ENCODE measurements at places on chromosomes 7 and 10.

- H3K4me3 ChIP-seq: no peak overlapping the region
- H3K36me3 ChIP-seq: peaks cover 6% of the 10 kb centered on the region
- H3K4me1 ChIP-seq: no peaks in the 10 kb centered on the region
- no peak for DNase-seq
- H3K27me3 ChIP-seq: no peaks in the 10 kb centered on the region
- H3K27ac ChIP-seq: no peak overlapping the region
Observed at GRCh38 chr7:27651702-27652101, 11.0 kb downstream of the HIBADH start.

- DNase-seq: no peak
- no peaks in the 10 kb centered on the region for H3K27me3 ChIP-seq
- H3K27ac ChIP-seq: no peak overlapping the region
Observed at GRCh38 chr10:119555178-119555784, 12.8 kb upstream of the RGS10 start.

DNA sequence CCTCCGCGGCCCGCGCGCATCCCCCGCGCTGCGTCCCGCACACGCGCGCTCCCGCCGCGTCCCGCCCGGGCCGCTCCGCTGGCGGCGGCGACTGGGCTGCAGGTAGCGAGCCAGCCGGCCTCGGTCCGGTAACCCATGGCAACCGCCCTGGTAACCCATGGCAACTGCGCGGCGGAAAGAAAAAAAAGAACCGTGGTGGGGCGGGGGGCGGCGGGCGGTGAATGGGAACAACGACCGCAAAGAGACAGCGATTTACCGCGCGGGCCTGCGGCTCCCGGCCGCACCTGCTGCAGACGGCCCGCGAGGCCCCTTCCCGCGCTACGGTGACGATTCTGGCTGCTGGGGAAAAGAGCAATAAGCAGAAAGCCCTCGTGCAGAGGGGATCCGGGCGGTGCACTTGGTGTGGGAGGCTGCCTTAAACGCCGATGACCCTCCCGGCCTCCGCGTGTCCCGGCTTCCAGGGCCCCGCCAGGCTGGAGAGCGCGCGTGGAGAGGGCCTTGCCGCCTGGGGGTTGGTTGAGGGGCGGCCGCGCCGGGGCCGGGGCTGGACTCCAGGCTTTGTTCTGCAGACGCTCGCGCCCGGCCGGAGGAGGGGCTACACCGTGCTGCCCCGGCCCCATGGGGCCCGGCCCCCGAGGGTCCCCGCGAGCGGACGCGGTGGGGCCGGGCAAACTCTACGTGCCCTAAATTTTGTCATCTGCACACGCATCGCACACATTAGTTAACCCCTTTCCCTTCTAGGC, 84.7 kb downstream of the SNX10 start:
- H3K27me3 ChIP-seq: no peaks in the 10 kb centered on the region
- H3K4me1 ChIP-seq: peaks cover 2% of the 10 kb centered on the region
- H3K4me3 ChIP-seq: peak overlapping the region; percentile 73
- DNase-seq: no peak

DNA sequence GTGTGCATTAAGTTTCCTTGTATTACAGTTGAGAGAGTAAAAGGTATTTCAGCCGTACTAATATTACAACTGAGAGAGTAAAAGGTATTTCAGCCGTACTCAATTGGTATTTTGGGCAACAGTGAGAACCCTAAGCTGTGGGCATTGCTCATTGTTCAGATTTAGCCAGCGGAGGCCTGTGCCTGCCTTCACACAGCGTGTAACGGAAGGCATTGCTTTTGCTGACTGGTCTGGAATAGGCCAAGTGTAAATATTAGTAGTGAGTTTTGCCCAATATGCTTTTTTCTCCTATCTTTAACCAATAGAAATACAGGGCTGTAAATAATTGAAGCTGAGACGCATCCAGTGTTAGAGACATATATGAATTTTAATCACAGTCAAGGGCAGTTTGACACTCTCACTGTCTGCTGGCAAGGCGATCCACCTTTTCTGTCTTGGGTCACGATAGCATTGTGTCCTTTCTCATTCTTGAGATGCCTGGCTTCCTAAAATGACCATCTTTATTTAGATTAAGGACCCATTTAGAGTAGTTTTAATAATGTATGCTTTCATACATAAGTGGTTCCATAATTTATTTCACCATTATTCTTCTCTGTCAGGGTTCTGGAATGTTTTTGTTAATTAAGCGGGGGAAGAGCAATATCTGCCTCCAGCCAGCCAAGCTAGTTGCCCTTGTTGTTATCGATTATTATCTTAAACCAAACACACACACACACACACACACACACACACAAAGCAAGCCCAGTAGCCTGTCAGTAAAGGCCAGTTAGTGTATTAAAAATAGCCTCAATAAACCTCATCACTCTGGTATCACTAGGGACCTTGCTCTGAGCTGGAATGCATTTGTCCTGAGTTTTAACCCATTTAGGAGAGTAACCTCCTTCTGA, 130.7 kb downstream of the CELF2 start:
- DNase-seq: no peak
- H3K27me3 ChIP-seq: no peaks in the 10 kb centered on the region
- peaks cover 24% of the 10 kb centered on the region for H3K4me1 ChIP-seq

GRCh38 chr7:21939136-21939857, 6.4 kb downstream of the CDCA7L start:
- H3K36me3 ChIP-seq: no peaks in the 10 kb centered on the region
- peaks cover 23% of the 10 kb centered on the region for H3K4me1 ChIP-seq
- DNase-seq: no peak
- H3K4me3 ChIP-seq: no peak overlapping the region

GRCh38 chr7:26485367-26485934, 193.8 kb downstream of the SNX10 start:
- H3K27me3 ChIP-seq: no peaks in the 10 kb centered on the region
- H3K36me3 ChIP-seq: no peaks in the 10 kb centered on the region
- H3K27ac ChIP-seq: no peak overlapping the region
- H3K4me3 ChIP-seq: no peak overlapping the region
- no peak for DNase-seq

DNA sequence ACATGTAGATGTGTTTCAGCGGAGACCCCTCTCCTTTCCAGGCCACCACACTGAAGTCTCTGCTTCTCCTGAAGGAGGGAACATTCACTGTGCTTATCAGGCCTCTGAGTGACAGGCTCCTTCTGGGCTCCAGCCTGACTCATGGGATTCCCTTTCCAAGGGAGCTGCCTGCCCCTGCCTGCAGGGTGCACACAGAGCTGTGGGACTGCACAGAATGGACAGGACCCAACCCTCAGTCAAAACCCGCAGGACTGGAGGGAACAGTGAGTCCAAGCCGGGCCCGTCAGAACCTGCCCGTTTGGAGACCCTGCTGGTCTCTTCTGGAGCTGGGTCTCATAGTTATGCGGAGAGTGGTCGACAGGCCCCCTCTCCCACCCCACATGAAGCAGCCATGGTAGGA, 32.6 kb downstream of the PLAC9 start:
- no peak for DNase-seq
- no peaks in the 10 kb centered on the region for H3K36me3 ChIP-seq
- H3K4me3 ChIP-seq: no peak overlapping the region
- no peak overlapping the region for H3K27ac ChIP-seq

DNA sequence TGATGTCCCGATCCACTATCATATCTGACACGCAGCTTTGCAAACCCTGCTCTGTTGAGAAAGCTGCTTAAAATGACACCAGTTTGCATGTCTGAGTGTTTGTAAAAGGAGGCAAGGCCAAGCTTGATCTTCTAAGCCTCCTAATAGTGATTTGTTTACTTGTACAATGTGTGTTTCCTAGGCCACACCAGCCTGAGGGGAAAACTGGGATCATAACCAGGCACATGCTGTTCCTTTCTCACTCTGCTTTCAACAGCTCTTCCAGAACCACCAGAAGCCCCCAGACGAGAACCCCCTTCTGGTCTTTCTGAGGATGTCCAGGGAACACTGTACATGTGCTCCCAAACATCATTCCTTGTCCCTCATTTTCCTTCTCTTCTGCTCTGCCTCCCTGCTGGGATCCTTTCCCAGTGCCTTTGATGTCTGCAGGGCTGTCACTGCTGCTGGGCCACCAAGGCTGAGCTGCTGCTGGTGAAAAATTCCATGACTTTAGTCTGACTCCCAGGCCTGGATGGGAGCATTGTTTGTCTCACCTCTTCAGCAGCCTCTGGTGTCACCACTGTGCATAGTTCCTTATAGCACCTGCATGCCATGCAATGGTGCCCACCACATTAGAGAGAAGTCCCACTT, 4.0 kb upstream of the LGI1 start:
- H3K36me3 ChIP-seq: no peaks in the 10 kb centered on the region
- DNase-seq: no peak
- no peak overlapping the region for H3K4me3 ChIP-seq
- H3K27ac ChIP-seq: no peak overlapping the region
- peaks cover 28% of the 10 kb centered on the region for H3K4me1 ChIP-seq

- no peaks in the 10 kb centered on the region for H3K27me3 ChIP-seq
- H3K4me3 ChIP-seq: no peak overlapping the region
- no peak for DNase-seq
- no peaks in the 10 kb centered on the region for H3K4me1 ChIP-seq
- no peaks in the 10 kb centered on the region for H3K36me3 ChIP-seq
Observed at GRCh38 chr7:101964680-101965452, 147.4 kb downstream of the CUX1 start.

GRCh38 chr10:89122433-89123051, 84.6 kb downstream of the CH25H start:
- H3K4me1 ChIP-seq: no peaks in the 10 kb centered on the region
- H3K27ac ChIP-seq: no peak overlapping the region
- H3K36me3 ChIP-seq: no peaks in the 10 kb centered on the region
- no peak overlapping the region for H3K4me3 ChIP-seq
- DNase-seq: no peak

GRCh38 chr7:98075801-98076200, 30.9 kb upstream of the LMTK2 start:
- no peaks in the 10 kb centered on the region for H3K27me3 ChIP-seq
- H3K4me1 ChIP-seq: peaks cover 4% of the 10 kb centered on the region
- no peak for DNase-seq
- H3K36me3 ChIP-seq: no peaks in the 10 kb centered on the region
- H3K27ac ChIP-seq: no peak overlapping the region

- H3K36me3 ChIP-seq: peaks cover 60% of the 10 kb centered on the region
- no peak overlapping the region for H3K27ac ChIP-seq
- no peak for DNase-seq
- H3K4me3 ChIP-seq: no peak overlapping the region
- no peaks in the 10 kb centered on the region for H3K27me3 ChIP-seq
- no peaks in the 10 kb centered on the region for H3K4me1 ChIP-seq
Observed at GRCh38 chr7:138565071-138565450, 105.0 kb downstream of the TRIM24 start.

DNA sequence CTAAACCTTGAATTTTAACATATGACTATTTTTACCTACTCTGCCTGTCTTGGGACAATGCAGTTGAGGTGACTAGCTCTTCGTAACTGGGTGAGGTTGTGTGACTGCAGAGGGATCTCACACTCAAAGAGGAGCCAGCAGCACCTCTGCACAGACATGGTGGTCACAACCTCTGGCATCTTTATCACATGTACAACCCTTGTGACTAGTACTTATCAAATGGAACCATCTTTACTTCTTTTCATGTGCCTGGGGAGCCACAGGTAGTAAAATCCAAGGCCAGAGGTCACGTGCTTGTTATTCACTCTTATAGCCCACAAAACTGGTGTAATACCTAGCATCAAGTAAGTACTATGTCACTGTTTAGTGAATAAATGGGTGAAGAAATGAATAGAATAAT, 244.3 kb downstream of the COBL start:
- H3K4me3 ChIP-seq: no peak overlapping the region
- DNase-seq: no peak
- H3K36me3 ChIP-seq: no peaks in the 10 kb centered on the region

GRCh38 chr7:131188367-131189339, 139.0 kb upstream of the MKLN1 start:
- DNase-seq: no peak
- H3K27me3 ChIP-seq: no peaks in the 10 kb centered on the region
- no peak overlapping the region for H3K27ac ChIP-seq
- H3K36me3 ChIP-seq: no peaks in the 10 kb centered on the region
- no peak overlapping the region for H3K4me3 ChIP-seq

- H3K4me1 ChIP-seq: no peaks in the 10 kb centered on the region
- H3K36me3 ChIP-seq: no peaks in the 10 kb centered on the region
- H3K27ac ChIP-seq: no peak overlapping the region
- no peak for DNase-seq
Observed at GRCh38 chr7:69953136-69954067, 355.1 kb downstream of the AUTS2 start.

DNA sequence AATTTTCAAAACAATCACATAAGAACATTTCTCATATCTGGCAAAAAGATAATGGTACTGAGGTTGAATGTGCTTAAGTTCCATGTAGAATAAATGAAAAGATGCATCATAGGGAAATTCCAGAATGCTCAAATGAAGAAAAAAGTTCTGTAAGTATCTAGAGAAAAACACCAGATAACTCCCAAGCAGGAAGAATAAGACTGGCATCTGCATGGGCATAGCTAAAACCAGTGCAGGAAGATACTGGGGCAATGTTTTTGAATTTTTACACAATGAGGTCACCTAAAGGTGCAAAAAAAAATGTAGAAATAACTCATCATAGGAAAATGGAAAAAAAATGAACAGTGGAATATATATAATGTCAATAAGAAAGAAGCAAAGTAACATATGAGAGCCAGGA, 275.2 kb downstream of the BAMBI start:
- no peaks in the 10 kb centered on the region for H3K27me3 ChIP-seq
- H3K4me3 ChIP-seq: no peak overlapping the region
- H3K27ac ChIP-seq: no peak overlapping the region
- no peak for DNase-seq
- no peaks in the 10 kb centered on the region for H3K36me3 ChIP-seq

GRCh38 chr10:25912866-25913265, 21.2 kb upstream of the MYO3A start:
- no peaks in the 10 kb centered on the region for H3K27me3 ChIP-seq
- no peaks in the 10 kb centered on the region for H3K4me1 ChIP-seq
- no peak overlapping the region for H3K4me3 ChIP-seq
- H3K36me3 ChIP-seq: no peaks in the 10 kb centered on the region
- DNase-seq: no peak

GRCh38 chr7:1043552-1044188, 676 bp upstream of the GPR146 start:
- peak overlapping the region; percentile 81 for H3K27ac ChIP-seq
- H3K36me3 ChIP-seq: no peaks in the 10 kb centered on the region
- peak overlapping the region; percentile 32 for H3K4me3 ChIP-seq
- no peak for DNase-seq
- H3K4me1 ChIP-seq: peaks cover 17% of the 10 kb centered on the region

DNA sequence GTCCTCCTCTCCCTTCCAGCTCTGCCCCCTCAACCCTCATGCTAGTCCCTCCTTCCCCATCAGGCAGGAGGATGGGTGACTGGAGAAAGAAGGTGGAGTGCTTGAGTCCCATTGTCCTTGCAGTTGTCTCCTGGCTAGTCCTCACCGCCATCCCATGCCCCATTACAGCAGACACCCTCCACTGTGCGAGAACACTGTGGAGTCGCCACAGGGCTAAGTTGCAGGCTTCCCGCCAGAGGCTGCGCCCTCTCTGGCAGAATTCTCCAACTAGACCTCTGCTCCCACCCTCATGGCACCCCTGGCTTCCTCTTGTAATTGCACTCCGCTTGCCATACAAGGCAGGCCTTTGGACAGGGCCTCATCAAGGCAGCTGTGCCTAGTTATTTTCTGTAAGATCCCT, 3.1 kb downstream of the GIMAP2 start:
- no peak overlapping the region for H3K4me3 ChIP-seq
- H3K4me1 ChIP-seq: no peaks in the 10 kb centered on the region
- no peaks in the 10 kb centered on the region for H3K36me3 ChIP-seq
- 0 out of 2 replicates have a peak, but pooled peaks cover 2% of the 10 kb centered on the region for H3K27me3 ChIP-seq
